ENCODE measurements at places on chromosomes 3 and 15.

- no peak for DNase-seq
Observed at GRCh38 chr3:6251612-6252400, 609.1 kb upstream of the GRM7 start.

GRCh38 chr15:44719293-44719999 is 8.1 kb downstream of the B2M start:
- no peak for DNase-seq

DNA sequence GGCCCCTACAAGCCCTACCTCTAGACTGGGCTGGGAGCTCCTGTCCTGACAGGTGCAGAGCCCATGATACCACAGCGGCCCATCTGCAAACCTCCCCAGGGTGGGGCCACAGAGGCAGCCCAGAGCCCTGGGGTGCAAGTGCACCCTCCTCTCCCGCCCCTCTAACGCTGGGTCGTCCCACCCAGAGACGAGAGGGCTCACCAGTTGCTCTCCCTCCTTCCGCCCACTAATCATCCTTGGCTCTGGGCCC is 742 bp downstream of the TNK2 start:
- DNase-seq, result no peak

- DNase-seq, result no peak
Observed at GRCh38 chr3:186826410-186826975, 16.0 kb upstream of the ADIPOQ start.

DNA sequence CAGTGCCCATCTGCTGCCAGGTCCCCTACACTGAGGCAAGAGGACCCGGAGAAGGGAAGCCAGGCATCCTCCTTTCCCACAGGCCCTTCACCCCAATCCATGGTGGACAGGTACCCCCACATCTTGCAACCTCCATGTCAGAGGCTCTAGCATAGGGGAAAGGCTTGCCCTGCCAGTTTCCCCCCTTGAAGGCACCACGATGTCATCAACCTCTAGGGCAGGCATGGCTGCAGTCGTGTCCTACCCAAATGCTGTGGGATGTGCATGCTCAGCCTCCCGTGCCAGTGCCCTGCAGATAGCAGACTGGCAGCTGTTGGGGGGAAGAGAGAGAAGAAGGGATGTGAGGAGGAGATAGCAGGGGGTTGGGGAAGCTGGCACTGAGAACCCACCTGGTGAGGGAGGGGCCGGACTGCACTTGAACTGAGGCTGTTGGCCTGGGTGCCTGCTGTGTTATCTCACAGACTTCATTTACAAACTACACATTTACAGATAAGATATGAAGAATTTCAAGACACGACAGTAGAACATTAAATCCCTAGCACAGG is 197.5 kb downstream of the ADAMTS9 start:
- no peak for DNase-seq

- DNase-seq, result no peak
Observed at GRCh38 chr3:84978843-84979242, 20.1 kb downstream of the CADM2 start.

- no peak for DNase-seq
Observed at GRCh38 chr3:156630081-156630772, 44.2 kb upstream of the TIPARP start.

GRCh38 chr3:38548154-38548931 is 52.2 kb downstream of the EXOG start:
- no peak for DNase-seq

- DNase-seq, result no peak
Observed at GRCh38 chr3:37171144-37171543, 3.2 kb downstream of the LRRFIP2 start.

DNA sequence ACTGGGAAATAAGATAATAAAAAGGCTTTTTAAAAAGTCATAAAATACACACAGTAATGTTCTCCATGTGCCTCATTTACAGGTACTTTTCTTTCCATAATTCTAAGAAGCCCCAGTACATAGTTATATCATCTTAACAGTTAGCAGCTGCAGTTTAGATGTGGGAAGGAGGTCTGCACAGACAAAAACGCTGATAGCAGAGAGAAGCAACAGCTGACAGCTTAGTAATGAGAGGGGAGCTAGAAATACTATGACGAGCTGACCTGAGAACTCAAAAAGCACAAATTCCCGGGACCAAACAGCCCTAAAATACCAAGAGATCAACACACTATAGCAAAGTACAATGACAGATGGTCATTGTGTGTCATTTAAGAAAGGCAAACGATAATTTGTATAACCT is 36.7 kb upstream of the ARHGEF3 start:
- peak; percentile 11 for DNase-seq

GRCh38 chr15:67397139-67397538 is 123.8 kb upstream of the C15orf61 start:
- no peak for DNase-seq

DNA sequence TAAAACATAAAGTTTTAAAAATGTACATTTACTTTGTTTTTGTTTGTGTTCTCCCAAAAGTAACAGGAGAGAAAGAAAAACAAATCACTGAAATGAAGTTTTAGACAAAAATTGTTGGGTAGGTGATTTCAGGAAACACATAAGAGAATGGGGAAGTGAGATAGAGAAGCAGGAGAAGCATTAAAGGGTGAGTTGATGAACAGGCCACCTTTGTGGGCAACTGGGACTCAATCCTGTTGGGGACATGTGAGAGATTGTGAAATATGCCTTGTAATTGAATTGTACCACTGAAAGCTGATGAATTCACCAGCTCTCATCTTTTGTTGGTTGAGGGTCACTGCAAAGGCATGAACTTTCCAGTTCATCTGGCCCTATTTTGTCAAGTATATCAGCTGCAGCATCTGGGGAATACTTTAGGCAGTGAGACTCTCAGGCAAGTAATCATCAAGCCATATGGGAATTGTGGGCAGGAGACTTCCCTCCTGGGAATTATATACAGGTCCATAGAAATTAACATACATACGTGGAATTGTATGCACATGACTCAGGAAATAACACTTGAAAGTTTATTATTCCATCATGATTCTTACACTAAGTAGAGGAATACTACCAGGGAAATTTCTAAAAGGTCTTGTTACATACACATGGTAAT is 181.0 kb downstream of the ZBBX start:
- DNase-seq, result no peak

- no peak for DNase-seq
Observed at GRCh38 chr3:66480666-66481065, 20.2 kb downstream of the LRIG1 start.

- no peak for DNase-seq
Observed at GRCh38 chr3:66495668-66496045, 5.2 kb downstream of the LRIG1 start.

- DNase-seq, result no peak
Observed at GRCh38 chr15:93658026-93658816, 569.2 kb upstream of the RGMA start.

- DNase-seq, result no peak
Observed at GRCh38 chr15:32831485-32831884, 113.7 kb downstream of the GREM1 start.

GRCh38 chr15:89826671-89827655 is 12.3 kb upstream of the ANPEP start:
- no peak for DNase-seq

- no peak for DNase-seq
Observed at GRCh38 chr3:68059628-68060152, 405.3 kb upstream of the SUCLG2 start.

- DNase-seq, result no peak
Observed at GRCh38 chr3:123320221-123320620, 118.5 kb downstream of the SEC22A start.

GRCh38 chr15:64152507-64153387 is 1.2 kb downstream of the SNX22 start:
- no peak for DNase-seq

- no peak for DNase-seq
Observed at GRCh38 chr15:39321977-39322376, 258.9 kb upstream of the THBS1 start.

DNA sequence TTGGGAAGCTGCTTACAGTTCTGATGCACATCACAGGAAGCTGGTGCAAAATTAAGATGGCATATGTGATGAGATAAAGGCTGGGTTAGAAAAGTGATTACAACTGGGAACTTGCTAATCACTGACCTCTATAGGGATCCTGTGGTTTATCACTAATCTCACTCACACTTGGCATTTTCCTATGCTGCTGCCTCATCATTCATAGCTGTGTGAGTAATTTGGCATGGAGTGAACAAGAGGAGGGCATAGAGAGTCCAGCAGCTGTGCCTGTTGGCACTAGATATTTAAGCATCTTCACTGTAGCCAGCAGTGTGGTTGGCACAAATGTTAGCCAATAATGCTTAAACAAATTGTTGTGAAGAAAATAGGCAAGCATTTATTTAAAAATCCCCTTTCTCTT is 217.7 kb upstream of the CGNL1 start:
- no peak for DNase-seq

DNA sequence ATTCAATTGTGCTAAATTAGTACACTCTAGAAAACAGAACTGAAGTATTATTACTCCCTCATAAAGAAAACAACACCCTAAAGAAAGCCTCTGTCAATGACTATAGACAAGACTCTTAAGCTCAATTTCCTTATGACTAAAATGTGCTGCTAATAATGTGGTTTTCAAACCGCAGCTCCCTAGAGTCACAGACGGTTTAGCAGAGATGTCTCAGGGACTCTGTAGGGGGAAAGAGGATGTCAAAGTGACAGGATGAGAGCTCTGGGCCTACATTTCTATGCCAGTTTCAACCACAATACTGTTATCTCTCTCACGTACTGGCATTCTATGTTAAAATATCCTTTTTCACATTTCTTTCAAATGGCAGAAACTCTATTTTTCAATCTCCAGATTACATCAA is 37.6 kb upstream of the WDR49 start:
- DNase-seq, result no peak

- no peak for DNase-seq
Observed at GRCh38 chr3:187942658-187943241, 197.5 kb upstream of the BCL6 start.

DNA sequence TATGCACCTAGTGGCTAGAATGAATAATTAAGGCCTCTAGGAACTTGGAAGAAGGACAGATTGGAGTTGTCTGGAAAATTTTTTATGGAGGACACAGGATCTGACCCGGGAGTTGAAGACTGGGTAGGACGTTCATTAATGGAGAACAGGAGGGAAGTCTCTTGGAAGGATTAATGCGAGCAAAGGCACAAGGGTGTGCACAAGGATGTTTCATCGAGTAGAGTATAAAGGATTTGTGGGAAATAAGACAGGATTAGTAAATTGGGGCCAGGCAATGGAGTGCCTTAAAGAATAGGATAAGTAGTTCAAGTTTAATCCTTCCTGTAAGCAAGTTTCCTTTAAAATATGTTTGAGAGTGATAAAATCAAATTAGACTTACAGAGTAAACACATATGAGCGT is 14.6 kb downstream of the LMOD3 start:
- DNase-seq, result peak; percentile 78

- no peak for DNase-seq
Observed at GRCh38 chr3:127031413-127031810, 48.5 kb downstream of the PLXNA1 start.

DNA sequence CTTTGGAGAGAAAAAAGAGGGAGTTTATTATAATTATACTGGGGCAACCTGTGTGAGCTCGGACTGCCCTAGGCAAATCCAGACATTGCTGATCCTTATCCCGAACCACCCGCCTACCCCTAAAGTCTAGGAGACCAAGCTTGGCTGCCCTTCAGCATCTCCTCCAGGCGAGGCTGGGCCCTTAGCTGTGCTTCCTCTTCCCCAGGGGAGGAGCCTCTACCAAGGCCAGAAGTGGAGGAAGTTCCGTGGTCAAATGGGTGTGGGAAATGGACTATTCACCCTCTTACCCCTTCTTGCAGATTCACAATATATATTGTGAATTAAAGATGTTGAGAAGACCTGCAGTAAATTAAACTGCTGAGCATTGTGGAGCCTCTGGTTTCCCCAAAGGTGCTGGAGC is 158.3 kb upstream of the HES1 start:
- DNase-seq, result no peak

DNA sequence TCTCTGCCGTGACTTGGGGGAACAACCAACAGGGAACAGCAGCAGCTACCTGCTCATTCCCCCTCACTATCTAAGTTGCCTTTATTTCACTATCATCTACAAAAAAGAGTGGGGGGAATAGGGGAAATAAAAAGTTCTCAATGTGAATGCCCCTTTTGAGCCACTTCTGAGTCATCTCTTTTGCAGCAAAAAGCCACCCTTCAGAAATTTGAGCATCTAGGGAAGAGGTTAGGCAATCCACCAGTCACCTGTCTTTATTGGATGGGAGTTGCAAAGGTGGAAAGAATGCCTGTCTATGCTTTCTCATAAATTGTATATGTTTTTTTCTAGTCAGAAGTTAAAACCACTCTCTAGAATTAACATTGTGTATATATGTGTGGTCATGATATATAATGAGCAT is 41.1 kb downstream of the GPD1L start:
- no peak for DNase-seq

GRCh38 chr3:66428733-66429132 is 72.1 kb downstream of the LRIG1 start:
- no peak for DNase-seq

- DNase-seq, result peak; percentile 70
Observed at GRCh38 chr15:58467121-58467721, 35.4 kb downstream of the LIPC start.

DNA sequence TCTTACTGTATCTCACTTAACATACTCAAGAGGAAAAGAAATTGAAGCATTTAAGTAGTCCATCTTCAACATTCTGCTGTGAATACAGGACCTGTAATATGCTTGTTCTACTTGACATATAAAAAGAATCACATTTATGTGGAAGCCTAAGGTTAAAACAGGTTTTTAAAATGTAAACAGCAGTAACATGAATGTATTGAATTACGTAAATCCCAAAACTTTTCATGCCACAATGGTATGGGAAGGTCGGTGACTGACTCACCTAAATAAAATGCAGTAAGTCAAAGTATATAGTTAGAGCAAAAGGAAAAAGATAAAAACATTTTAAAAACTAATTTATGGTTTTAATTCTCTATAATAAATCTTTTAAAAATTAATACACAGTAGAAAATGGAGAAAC is 115.7 kb upstream of the TJP1 start:
- no peak for DNase-seq

DNA sequence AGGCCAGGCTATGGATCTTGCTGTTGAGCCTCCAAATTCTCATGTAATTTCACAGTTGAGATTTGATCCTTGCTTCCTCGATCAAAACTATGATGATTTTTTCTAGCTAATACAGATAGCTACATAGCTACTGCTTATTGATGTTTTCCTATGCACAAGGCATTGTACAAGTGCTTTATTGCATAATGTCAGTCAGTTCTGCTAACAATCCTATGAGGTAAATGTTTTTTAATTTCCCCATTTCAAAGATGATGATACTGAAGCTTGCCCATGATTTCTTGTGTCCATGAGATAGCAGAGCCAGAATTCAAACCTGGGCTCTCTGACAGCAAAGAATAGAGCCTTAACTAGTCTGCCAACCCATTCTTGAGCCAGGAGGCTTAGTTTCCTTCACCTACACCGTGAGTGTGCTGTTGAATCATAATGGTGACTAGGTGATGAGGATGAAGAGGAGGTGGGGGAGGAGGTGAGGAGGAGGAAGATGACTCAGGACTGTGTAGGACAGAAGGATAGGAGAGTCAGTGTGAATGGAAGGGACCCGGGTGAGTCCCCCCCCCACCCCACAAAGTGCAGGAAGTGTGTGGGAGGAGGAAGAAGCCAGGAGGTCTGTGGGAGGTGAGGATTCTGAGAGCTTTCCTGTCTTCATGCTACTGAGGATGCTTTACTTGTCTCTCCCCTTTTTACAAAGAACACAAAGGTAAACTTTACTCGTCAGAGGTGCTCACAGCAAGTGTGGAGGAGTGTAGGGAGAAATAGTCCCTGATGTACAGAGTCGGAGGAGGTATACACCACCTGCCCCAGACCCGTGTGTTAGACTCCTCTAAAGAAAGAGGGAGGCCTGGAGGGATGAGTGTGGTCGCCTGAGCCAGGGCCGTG is 3.6 kb downstream of the TAGLN3 start:
- no peak for DNase-seq

Measured in NCI-H524 treated with DMSO at 0.1 percent for 48 hours (cell line).